Activated naive CD4-positive, alpha-beta T cell treated with anti-CD3 and anti-CD28 coated beads, Interleukin-2, amount 50 U/mL, for 72 hours (primary cell): ENCODE measurements at places on chromosomes 1 and 21. TPM values are rescaled to one million over a fixed set of nuclear protein-coding genes. Genes with fewer than 3 reads are reported as not detected.

Gene ZNF593OS
- not detected for total RNA-seq

Gene EPHA10
- total RNA-seq, result 3.0 TPM

Gene TRIM17
- 2.4 TPM for total RNA-seq

Gene LCE2A
- total RNA-seq, result not detected

Gene XCL1
- total RNA-seq, result not detected

Gene TFF2
- total RNA-seq, result not detected

Gene FMO5
- total RNA-seq, result 0.23 TPM

Gene CYP2J2
- 0.64 TPM for total RNA-seq
